Iris pigment epithelial cell (primary cell): ENCODE measurements at places on chromosomes 3 and 15.

DNA sequence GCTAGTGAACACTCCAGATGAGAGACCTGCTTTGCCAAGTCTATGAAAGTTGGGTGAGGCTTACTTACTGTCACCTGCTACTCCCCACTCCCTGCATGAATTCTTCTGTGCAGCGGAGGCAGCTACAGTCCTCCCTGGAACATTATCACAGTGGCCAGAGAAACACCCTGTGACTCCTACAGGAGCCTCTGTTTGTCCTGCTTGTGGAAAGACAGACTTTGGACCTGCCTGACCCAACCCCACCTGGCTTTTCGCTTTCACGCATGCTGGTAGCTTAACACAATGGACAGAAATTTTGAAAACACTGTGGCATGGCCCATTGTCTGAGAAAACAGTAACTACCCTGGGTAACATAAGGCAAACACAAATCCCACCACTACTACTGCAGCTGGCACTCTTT is 1565.5 kb upstream of the CADM2 start:
- DNase-seq = no peak

GRCh38 chr3:175716446-175716845 is 857.3 kb downstream of the NAALADL2 start:
- peak; percentile 28 for DNase-seq

- no peak for DNase-seq
Measured at GRCh38 chr15:60899322-60899966, 329.7 kb downstream of the RORA start.

- no peak for DNase-seq
Measured at GRCh38 chr3:99523431-99524127, 114.8 kb upstream of the COL8A1 start.

DNA sequence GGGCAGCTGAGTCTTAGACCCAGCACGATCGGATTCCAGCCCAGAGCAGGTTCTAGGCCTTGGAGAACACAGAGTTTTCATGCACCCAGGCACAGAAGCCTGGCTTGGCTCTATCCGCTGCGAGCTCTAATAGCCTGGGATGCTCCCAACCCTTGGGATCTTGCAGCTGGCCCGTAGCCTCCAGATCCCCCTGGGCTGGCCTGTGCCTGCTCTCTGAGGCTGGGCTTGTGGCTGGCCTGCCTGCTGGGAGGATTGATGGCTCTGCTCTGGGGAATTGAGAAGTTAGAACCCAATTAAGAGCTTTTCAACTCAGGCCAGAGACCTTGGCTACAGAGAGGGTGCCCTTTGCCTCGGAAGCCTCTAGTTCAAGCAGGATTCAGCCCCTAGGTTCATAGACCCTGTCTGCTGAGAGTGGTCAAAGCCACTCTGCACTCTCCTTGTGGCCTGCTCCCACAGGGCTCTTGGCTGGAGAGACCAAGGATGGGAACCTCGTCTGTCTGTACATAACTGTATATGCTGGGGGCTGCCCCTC is 64.4 kb downstream of the MAGEF1 start:
- no peak for DNase-seq

DNA sequence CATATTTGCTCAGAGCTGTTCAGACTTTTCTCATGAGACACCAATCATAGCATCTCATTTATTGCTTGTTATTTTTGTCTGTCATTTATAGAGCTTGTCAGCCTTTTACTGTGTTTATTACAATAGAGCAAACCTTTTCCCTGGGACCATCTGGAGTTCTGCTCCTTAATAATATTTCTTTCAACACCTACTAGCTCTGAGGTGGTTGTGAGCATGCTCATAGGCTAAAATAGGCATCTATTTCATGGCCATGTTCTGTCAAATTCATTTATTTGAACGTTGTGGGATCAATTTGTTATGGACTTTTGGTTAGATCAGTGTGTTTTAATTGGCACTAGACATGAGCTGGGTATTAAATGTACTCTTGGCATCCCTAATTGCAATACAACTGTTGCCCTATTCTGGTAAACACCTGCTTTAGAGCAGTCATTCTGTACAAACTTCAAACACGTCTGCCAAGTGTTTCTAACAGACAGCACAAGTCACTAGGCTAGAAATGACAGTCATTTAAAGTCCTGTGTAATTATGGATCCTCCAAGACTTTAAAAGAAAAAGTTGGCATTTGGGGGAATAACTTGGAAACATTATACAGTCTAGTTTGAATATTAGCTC is 766.3 kb downstream of the ZNF385D start:
- no peak for DNase-seq

DNA sequence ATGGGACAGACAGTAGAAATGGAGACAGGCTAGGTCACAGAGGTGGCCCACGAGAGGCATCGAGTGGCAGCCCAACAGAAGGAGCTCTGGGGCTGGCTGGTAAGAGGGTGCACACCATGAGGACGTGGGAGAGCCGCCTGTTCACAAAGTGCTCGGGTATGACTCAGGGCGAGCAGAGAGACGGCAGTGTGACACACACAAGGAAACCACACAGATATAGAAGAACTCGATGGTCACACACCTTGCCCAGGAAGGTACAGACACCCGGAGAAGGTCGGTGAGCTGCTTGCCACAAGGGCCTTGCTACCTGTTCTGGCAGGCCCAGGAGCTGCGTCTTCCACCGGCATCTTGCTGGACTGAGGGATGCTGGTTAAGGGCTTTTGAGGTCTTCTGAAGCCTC is 50.2 kb downstream of the CA12 start:
- DNase-seq = peak; percentile 46
